CD4-positive, alpha-beta memory T cell (primary cell): ENCODE measurements at places on chromosomes 7 and 10. TPM values are rescaled to one million over a fixed set of nuclear protein-coding genes. Genes with fewer than 3 reads are reported as not detected.
A peak's percentile ranks its signal among the peaks of the same experiment; 100 is the strongest.

- no peaks in the 10 kb centered on the region for H3K4me1 ChIP-seq
- no peak overlapping the region for H3K27ac ChIP-seq
- H3K36me3 ChIP-seq: no peaks in the 10 kb centered on the region
- DNase-seq: no peak
- H3K4me3 ChIP-seq: no peak overlapping the region
- H3K27me3 ChIP-seq: no peaks in the 10 kb centered on the region
These were observed 9.6 kb upstream of the CTBP2 start for GRCh38 chr10:125169915-125170314.

The SGCE gene
- 0.55 TPM for total RNA-seq

The MYOZ1 gene
- total RNA-seq: not detected

DNA sequence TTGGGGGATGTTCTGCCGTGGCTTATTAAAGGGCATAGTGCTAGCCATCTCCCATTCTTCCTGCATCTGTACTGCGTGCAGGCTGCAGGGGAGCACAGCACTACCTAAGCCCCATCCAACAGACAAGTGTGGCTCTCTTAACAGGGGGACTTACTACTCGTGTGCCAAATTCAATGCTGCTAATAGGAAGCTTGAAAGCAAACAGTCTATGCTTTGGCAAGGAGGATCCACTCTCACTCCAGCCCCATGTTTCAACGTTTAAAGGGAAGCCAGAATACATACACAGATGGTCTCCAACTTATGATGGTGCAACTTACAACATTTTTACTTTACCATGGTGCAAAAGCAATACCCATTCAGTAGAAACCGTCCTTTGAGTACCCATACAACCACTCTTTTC lies 228.0 kb upstream of the C7orf33 start:
- H3K4me3 ChIP-seq: no peak overlapping the region
- H3K27ac ChIP-seq: no peak overlapping the region
- H3K27me3 ChIP-seq: no peaks in the 10 kb centered on the region
- H3K4me1 ChIP-seq: no peaks in the 10 kb centered on the region
- no peak for DNase-seq
- H3K36me3 ChIP-seq: no peaks in the 10 kb centered on the region

- peak; percentile 56 for DNase-seq
- H3K27ac ChIP-seq: peak overlapping the region; percentile 79
- peaks cover 69% of the 10 kb centered on the region for H3K4me1 ChIP-seq
- H3K4me3 ChIP-seq: peak overlapping the region; percentile 83
- no peaks in the 10 kb centered on the region for H3K27me3 ChIP-seq
- no peaks in the 10 kb centered on the region for H3K36me3 ChIP-seq
These were observed 1.5 kb downstream of the DUSP5 start for GRCh38 chr10:110498982-110499795.

GRCh38 chr7:32479574-32480200 lies 10.5 kb downstream of the LSM5 start:
- H3K4me3 ChIP-seq: no peak overlapping the region
- no peaks in the 10 kb centered on the region for H3K27me3 ChIP-seq
- no peaks in the 10 kb centered on the region for H3K36me3 ChIP-seq
- H3K27ac ChIP-seq: no peak overlapping the region
- H3K4me1 ChIP-seq: no peaks in the 10 kb centered on the region
- no peak for DNase-seq
